Activated T-helper 2 cell treated with anti-CD3 and anti-CD28 coated beads, Interferon-gamma antibody, Interleukin-2, Interleukin-4, amounts not matched to agents 10 μg/mL and 5 μg/mL and 100 μg/mL, durations not matched to agents 14 hours and 24 hours and 36 hours (primary cell): ENCODE measurements at places on chromosomes 4 and X. TPM values are rescaled to one million over a fixed set of nuclear protein-coding genes. Genes with fewer than 3 reads are reported as not detected.

SAGE1 gene
- total RNA-seq = not detected in 2 replicates

MAGEA11 gene
- total RNA-seq = not detected in 2 replicates

FAM47A gene
- not detected in 2 replicates for total RNA-seq

SHROOM3 gene
- total RNA-seq = not detected in 2 replicates

FBXW7 gene
- 37.8 and 47.3 TPM in 2 replicates for total RNA-seq

GRCh38 chr4:41820473-41820872, 71.9 kb upstream of the PHOX2B start:
- H3K36me3 ChIP-seq = no peaks in the 10 kb centered on the region
- no peak for DNase-seq
- H3K4me3 ChIP-seq = no peak overlapping the region

DNA sequence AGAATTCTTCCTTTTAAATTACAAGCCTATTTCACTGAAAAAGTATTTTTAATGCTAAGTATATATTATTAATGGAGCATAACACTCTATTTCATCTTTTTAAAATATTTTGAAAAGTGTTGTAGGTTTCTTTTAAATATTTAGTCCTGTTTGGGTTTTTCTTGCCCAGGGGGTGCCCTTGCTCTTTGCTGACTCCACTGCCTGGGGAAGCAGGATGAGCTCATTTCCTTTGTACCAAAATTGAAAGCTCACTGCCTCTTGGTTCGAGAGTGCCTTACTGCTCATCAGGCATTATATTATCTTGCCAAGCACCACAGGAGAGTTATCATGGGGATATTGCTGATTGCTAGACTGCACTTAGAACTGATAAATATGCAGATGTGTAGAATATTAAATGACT, 819.2 kb downstream of the PCDH18 start:
- no peaks in the 10 kb centered on the region for H3K36me3 ChIP-seq
- DNase-seq = no peak
- H3K27me3 ChIP-seq = no peaks in the 10 kb centered on the region

- H3K36me3 ChIP-seq = no peaks in the 10 kb centered on the region
- H3K27ac ChIP-seq = no peak within 1 kb of the TSS
- H3K4me1 ChIP-seq = peaks cover 9% of the 10 kb centered on the region
- no peak for DNase-seq
Observed at GRCh38 chr4:99352602-99353537, at the start of gene ADH1C. Gene ADH1C, minus strand, starts transcription at chr4:99352746. Its CDS starts 71 bp downstream, at chr4:99352675.

GRCh38 chrX:69556060-69557011, 52.2 kb downstream of the NALF2 start:
- H3K4me1 ChIP-seq = no peaks in the 10 kb centered on the region
- no peak overlapping the region for H3K27ac ChIP-seq
- H3K36me3 ChIP-seq = no peaks in the 10 kb centered on the region
- H3K27me3 ChIP-seq = no peaks in the 10 kb centered on the region
- no peak overlapping the region for H3K4me3 ChIP-seq
- no peak for DNase-seq

DNA sequence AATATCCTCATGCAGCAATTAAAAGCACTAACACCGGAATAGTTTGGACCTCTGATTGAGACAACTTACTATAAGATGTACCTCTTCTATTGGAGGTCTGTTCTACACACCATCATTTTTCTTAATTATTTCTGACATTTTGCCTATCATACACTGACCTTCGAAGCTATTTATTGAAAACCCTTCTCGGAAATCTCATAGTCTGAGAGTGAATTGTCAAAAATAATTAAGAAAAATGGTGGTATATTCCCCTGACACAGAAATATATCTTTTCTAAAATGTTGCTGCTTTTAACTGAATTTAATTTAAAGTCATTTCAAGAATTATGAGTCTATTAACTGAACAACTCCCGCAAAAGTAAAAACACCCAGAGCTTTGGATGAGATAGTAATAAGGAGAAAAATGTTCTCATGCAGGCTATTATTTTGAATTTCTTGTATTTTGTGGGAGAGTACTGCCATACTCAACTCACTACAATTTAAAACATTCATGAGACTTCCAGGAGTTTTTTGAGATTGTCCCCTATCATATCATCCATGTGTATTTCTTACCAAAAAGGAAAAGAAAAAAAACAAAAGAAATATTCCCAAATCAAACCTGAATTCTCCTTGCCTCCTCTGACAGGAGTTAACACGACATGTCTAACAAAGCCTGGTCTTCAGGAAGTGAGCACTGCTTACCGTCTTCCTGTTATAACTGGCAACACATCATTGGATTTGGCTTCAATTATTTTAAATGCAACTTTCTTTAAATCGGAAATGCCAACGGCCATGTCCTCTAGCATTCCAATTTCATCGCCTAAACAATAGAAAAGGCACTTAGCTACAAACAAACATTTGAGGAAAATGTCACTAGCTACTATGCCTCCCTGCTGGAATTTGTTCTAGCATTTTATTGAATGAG, 485.3 kb downstream of the IL15 start:
- peak overlapping the region; percentile 54 for H3K27ac ChIP-seq
- H3K4me1 ChIP-seq = peaks cover 23% of the 10 kb centered on the region
- H3K27me3 ChIP-seq = no peaks in the 10 kb centered on the region
- DNase-seq = no peak
- peaks cover 77% of the 10 kb centered on the region for H3K36me3 ChIP-seq

GRCh38 chr4:23888421-23889319, 1.2 kb downstream of the PPARGC1A start:
- H3K36me3 ChIP-seq = no peaks in the 10 kb centered on the region
- no peak for DNase-seq
- H3K27me3 ChIP-seq = peaks cover 8% of the 10 kb centered on the region
- no peak overlapping the region for H3K27ac ChIP-seq
- H3K4me1 ChIP-seq = no peaks in the 10 kb centered on the region

- no peak overlapping the region for H3K4me3 ChIP-seq
- no peak overlapping the region for H3K27ac ChIP-seq
- no peaks in the 10 kb centered on the region for H3K36me3 ChIP-seq
- no peaks in the 10 kb centered on the region for H3K27me3 ChIP-seq
- no peak for DNase-seq
- no peaks in the 10 kb centered on the region for H3K4me1 ChIP-seq
Observed at GRCh38 chrX:76127341-76127740, 45.5 kb upstream of the PBDC1 start.

DNA sequence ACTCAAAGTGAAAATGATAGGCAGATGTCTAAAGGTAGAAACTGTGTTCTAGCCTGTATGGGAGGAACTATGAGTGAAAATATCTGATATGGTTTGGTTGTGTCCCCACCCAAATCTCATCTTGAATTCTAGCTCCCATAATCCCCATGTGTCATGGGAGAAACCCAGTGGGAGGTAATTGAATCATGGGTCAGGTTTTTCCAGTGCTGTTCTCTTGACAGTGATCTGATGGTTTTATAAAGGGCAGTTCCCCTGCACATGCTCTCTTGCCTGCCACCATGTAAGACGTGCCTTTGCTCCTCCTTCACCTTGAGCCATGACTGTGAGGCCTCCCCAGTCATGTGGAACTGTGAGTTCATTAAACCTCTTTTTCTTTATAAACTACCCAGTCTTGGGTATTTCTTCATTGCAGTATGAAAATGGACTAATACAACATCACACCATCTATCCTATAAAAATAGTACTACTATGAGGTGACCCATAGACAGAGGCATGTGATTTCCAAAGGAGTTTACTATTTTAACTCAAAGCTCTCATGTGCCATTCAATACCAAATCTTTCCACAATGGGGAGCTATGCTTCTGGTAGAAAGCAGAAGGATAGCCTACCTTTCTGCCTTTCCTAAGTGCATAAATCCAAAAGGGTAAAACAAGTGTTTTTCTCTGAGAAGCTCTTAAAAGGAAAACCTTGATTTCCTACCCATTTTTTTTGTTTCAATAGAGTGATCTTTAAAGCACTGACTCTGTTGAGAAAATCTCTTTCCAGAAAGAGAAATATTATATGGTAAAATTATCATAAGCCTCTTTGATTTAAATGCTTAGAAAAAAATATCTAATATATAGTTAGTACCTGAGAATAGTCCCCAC, 38.8 kb downstream of the SEC31A start:
- peak overlapping the region; percentile 68 for H3K27ac ChIP-seq
- no peak overlapping the region for H3K4me3 ChIP-seq
- peaks cover 7% of the 10 kb centered on the region for H3K4me1 ChIP-seq
- peaks cover 71% of the 10 kb centered on the region for H3K36me3 ChIP-seq
- DNase-seq = no peak
- no peaks in the 10 kb centered on the region for H3K27me3 ChIP-seq

DNA sequence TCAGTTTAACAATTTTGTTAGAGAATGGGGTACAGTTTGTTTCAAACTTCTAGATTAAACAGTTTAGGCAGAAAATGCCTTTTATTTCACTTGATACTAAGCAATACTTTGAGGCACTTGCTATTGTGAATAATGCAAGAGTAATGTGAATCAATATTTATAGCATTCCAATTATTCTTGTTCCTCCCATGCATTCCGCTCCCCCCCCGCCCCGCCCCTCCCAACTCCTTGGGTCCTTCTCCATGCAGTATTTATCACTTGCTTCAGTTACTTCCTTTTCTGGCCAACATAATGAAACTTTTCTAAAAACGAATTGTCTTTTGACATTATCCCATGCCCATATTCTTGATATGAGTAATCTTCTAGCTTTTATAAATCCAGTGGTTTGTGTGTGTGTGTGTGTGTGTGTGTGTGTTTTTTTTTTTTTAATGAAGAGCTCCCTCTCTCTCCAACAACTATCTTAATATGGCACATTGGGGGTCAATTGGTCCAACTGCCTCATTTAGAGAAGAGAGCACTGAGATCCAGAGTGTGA, 1.6 kb downstream of the BANK1 start:
- H3K4me3 ChIP-seq = no peak overlapping the region
- H3K27me3 ChIP-seq = peaks cover 60% of the 10 kb centered on the region
- DNase-seq = no peak
- no peaks in the 10 kb centered on the region for H3K36me3 ChIP-seq

GRCh38 chr4:3311095-3311372, 18.2 kb downstream of the RGS12 start:
- no peak overlapping the region for H3K27ac ChIP-seq
- peaks cover under 1% of the 10 kb centered on the region for H3K4me1 ChIP-seq
- H3K4me3 ChIP-seq = no peak overlapping the region
- DNase-seq = no peak
- peaks cover 1% of the 10 kb centered on the region for H3K27me3 ChIP-seq

- H3K4me3 ChIP-seq = no peak overlapping the region
- DNase-seq = peak; percentile 28
- peaks cover 55% of the 10 kb centered on the region for H3K4me1 ChIP-seq
- no peak overlapping the region for H3K27ac ChIP-seq
Observed at GRCh38 chr4:121252224-121252806, 88.2 kb upstream of the TNIP3 start.

DNA sequence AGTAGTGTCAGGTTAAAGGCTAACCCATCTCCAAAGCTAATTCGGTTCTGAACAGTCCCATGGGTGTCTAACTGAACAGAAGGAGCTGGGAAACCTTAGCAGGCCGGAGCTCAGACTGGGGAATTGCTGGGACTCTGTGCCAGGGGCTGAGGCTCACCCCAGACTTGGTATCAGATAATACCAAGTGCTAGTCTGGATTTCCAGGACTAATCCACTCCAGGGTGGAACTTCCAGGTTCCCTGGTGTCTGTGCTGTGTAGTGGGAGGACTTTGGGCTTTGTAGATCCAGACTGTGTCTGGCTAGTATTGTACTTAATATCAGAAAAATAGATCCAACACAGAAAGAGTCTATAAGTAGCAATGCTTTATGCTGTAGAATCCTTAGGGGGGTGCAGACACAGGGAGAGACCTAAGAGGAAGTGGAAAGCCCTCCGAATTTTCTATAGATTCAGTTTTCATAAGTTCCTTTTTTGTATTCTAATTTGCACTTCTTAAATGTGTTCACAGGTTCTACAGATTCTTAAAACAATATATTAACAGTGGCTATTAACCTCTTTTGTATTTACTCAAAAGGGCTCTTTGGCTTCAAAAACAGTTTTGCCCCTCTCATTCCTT, 4.1 kb downstream of the ZNF827 start:
- no peaks in the 10 kb centered on the region for H3K27me3 ChIP-seq
- peaks cover 53% of the 10 kb centered on the region for H3K4me1 ChIP-seq
- peak overlapping the region; percentile 94 for H3K4me3 ChIP-seq
- H3K27ac ChIP-seq = peak overlapping the region; percentile 56
- no peak for DNase-seq

DNA sequence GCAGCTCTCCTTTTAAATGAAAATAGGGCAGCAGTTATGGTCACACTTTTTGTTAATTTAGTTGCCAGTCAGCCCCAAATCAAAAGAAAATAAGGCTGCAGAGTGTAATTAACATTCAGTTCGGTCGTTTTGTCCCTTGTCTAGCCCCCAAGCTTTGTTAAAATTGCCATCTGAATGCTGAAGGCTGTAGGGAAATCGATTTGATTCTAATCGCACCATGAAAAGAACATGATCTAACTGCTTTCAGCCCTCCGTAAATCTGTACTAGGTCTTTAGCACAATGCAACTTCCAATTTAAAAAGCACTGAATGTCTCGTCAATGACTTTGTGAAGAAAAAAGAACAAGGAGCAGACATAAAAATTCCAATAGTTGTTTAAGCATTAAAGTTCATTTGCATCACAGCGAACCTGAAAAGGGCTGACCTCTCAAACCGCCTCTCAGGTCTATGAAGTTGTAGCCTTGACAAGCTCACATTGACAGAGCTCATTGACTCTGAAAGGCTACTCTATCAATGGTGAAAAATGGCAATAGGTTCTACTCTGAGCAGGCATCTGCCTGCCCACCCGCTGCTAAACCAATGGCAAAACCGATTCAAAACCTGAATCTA, 48.9 kb downstream of the CHIC2 start:
- no peak overlapping the region for H3K27ac ChIP-seq
- no peak for DNase-seq
- no peaks in the 10 kb centered on the region for H3K27me3 ChIP-seq
- H3K36me3 ChIP-seq = peaks cover 9% of the 10 kb centered on the region

DNA sequence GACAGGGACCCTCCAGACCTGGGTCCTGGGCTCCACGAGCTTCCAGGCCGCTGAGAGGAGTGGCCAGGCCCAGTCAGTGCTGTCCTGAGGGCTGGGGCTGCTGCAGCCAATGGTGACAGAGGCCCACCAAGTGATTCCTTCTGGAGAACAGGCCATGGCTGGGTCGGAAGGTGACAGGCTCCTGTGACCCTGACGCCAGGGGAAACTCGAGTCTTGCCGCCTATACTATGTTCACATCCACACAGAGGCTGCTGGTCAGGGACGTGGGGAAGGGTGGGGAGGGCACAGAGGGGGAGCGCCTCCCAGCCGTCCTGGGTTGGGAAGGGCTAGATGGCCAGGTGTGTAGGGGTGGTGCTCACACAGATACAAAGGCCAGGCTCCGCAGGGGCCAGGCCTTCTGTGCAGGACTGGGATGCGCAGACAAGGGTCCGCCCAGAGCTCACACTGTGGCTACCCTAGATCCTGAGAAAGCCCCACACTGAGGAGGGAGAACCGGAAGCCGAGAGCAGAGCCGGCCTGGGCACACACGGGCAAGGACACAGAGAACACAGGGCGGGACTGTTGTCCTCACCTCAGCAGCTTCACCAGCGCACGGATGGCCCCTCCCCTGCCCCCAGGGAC, 81.4 kb downstream of the HTRA3 start:
- H3K4me1 ChIP-seq = no peaks in the 10 kb centered on the region
- no peak overlapping the region for H3K4me3 ChIP-seq
- H3K27me3 ChIP-seq = peaks cover 2% of the 10 kb centered on the region

DNA sequence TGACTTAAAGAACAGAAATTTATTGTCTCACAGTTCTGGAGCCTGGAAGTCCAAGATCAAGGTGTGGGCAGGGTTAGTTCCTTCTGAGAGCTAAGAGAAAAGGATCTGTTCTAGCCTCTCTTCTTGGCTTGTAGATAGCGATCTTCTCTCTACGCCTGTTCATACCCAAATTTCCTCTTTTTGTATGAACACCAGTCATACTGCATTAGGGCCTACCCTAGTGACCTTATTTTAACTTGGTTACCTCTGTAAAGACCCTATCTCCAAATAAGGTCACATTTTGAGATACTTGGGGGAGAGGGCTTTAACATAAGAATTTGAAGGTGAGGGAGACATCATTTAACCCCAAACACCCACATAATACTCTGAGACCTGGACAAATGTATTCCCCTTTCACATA, 55.6 kb upstream of the SPP1 start:
- no peak overlapping the region for H3K27ac ChIP-seq
- peaks cover 3% of the 10 kb centered on the region for H3K27me3 ChIP-seq
- H3K36me3 ChIP-seq = no peaks in the 10 kb centered on the region
- H3K4me1 ChIP-seq = no peaks in the 10 kb centered on the region
